Nucleus accumbens (tissue), 56 donors: ENCODE measurements at places on chromosomes 3 and 15.

GRCh38 chr15:98369081-98369716 is 279.1 kb upstream of the IGF1R start:
- DNase-seq = no peak

DNA sequence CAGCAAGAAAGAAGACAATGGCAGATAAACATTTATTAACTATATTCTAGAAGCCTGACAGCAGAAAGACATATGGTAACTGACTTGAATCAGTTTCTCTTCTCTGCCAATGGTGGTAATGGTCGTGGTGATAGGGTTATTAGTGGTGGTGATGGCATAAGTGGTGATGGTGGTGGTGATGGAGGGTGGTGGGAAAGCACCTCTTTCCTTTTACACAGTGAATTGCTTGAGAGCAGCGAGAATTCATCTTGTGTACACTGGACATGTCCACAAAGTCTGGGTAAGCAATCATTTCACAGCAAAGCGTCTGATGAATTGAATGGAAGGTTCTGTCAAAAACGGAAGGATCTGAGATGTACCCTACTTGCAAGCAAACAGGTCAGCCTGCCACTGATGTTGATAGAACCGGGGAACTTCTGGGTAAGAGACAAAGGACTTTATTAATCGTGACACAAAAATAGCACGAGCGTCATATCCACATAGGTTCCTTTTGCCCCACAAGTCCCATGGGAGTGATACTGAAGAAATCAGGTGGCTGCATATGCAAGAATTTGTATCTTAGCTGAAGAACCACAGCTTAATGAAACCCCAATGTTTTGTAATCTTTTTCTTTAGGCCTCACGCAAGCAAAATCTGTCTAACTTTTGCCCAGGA is 23.5 kb upstream of the TBC1D5 start:
- DNase-seq = no peak

DNA sequence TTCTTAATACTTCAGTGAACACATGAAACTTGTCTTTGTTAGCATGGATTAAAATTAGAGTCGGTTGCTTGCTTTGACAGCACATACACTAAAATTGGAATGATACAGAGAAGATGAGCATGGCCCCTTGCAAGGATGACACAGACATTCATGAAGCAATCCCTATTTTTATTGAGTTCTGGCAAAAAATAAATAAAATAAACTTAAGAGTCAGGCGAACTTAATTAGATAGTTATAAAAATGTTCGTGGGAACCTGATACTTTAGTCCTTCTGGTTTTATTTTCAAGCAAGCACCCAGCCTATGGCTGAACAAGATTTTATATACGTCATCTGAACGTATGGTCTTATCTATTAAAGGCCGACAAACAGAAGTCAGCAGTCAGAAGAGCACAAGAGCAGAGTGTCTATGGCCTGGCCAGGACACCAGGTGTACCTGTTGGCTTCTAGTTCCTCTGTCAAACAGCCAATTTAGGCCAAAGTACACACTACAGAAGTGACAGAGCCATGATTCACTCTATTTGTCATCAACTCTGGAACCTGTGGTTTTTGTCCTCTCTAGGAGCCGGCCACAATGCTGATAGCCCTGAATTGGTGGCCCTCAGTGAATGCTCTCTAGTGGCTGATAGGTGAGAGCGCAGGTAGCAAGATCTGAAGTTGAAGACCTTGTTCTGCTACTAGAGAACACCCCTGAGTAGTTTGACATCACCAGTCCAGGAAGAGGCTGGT is 64.3 kb downstream of the LEO1 start:
- no peak for DNase-seq

DNA sequence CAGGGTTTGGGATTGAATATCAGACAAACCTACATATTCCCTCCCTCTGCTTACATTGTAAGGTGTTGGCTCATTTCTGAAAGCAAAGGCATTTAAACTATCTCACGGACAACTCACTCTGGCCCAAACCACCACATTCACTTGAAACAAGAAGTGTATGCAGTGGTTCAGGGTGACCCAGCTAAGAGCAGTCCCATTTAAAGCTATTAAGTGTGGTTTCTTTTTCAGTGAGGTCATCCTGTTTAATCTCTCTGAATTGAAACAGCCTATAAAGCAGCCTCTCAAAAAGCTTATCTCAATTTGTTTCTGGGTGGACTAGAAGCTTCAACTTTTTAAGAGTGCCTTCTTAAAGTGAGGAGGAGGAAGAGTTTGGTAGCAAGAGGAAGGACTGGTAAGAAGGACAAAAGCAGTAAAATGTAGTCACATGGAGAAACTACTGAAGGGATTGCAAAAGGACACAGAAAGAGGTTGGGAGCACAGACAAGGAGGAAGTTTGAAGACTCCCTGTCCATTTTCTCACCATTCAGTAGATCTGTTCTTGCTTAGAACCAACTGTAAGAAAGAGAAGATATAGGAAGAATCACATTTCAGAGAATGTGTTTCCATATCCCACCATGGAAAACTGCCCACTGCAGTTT is 151.6 kb downstream of the TMCO5A start:
- no peak for DNase-seq

GRCh38 chr15:40739047-40739446 is 16.0 kb downstream of the RMDN3 start:
- DNase-seq = no peak

DNA sequence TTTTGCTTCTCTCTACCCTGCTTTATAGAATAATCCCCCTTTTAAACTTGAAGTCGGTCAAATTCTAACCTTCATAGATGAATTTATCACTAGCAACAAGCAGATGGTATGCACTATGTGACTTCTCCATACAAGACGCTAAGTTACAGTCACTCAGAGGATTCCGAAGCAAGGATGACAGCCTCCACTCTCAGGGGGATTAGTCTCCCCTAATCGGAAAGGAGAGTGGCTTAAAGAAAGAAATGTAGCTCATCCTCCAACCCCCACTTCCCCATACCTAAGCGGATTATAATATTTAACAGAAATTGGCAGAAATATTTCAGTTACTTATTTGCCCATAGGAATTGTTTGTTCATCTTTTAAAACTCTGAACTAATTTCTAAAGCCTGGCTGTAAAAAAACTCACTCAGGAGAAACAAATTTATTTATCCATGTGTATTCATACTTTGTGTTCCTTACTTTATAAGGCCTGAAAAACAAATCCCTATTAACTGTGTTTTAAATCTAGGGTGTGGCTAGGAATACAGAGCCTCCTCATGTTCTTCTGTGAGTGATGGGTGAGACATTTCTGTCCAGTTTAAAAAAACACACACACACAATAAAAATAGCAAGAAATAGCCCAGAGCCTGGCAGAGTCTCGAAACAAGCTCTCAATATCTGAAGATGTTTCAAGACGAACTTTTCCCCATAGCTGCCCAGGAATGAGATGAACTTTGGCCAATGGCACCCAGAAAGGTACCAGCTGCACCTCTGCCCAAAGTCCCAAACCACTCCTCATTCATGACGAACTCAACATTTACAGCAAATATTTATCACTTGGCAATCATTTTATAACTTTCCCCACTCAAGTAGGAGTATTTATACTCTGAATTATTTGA is 18.7 kb downstream of the SIAH2 start:
- no peak for DNase-seq

GRCh38 chr3:73557986-73558726 is 66.6 kb downstream of the PDZRN3 start:
- no peak for DNase-seq

DNA sequence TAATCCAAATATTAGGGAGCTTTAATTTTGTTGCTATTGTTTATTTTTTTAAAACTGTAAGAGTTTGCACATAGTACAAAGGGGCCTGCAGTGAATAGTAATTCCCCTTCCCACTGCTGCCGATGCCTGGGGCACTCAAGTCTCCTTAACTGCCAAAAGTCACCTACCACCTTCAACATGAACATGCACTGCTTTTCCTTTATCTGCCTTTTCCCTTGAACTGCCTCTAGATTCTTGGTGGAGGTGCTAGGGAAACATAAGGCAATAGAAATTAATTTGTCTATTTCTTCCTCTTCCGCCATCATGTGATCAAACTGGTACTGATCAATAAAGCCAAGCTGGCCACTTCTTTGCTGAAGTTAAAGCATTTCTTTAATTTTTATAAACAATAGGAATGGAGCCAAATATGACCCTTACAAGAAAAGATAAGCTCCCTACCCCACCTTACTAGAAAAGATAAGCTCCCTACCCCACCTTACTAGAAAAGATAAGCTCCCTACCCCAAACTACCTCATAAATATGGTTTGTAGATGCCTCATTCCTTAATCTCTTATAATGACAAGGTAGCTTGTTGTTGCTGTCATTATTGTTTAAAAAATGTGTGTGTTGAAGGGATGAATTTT is 17.4 kb upstream of the ACAP2 start:
- DNase-seq = no peak

DNA sequence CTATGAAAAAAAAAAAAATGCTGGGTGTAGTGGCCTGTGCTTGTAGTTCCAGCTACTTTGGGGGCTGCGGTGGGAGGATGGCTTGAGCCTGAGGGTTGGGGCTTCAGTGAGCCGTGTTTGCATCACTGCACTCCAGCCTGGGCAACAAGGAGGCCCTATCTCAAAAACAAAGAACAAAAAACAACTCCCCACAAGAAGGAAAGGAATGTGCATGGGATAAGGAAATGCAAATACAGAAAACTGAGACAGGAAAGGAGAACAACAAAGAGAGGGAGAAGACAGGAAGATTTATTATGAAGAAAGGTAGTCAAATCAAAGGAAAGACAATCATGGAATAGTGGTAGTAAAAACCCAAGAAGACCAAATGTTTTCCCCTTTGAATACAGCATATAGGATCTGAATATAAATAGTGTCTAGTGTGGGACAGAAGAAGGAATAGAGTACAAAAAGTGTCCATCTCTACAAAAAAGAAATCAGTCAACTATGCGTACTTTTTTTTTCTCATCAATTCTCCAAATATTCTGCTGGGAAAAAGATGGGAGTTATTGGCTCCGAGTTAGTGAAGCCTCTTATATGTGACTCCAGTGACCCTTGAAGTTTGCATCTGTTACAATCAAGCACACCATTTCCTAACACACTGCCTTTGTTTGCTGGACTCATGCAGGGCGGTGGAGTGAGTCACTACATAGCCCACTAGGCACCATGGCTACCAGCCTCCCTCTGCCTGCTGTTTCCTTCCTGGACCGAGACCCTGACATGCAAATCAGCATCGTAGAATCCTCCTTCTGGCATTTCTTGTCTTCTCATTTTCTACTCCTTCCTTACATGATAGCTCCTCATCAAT is 101.2 kb upstream of the PTX3 start:
- DNase-seq = peak; percentile 40

GRCh38 chr3:156615592-156616173 is 58.7 kb upstream of the TIPARP start:
- DNase-seq = no peak

DNA sequence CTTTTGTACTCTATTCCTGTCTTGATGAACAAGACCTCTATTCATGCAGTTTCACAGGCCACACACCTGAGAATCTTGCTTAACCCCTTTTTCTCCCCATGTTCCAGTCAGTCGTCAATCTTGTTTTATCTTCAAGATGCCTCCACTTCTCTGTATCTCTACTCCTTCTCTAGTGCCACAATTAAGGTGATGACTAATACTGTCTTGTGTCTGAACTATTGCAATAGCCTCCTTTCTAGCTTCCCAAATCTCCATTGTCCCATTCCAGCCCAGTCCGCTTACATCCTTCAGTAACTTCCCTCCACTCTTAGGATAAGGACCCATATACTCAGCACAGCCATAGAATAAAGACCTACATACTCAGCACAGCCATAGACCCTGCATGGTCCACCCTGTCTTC is 24.7 kb downstream of the CHST14 start:
- DNase-seq = no peak

GRCh38 chr3:192090586-192090985 is 629.6 kb downstream of the PYDC2 start:
- DNase-seq = no peak

- no peak for DNase-seq
These were observed 152.8 kb upstream of the TBL1XR1 start for GRCh38 chr3:177350121-177350520.

GRCh38 chr3:196502775-196503195 is 783 bp downstream of the RNF168 start:
- DNase-seq = peak; percentile 18

- DNase-seq = no peak
These were observed 176.8 kb downstream of the MEGF11 start for GRCh38 chr15:66076591-66077319.

DNA sequence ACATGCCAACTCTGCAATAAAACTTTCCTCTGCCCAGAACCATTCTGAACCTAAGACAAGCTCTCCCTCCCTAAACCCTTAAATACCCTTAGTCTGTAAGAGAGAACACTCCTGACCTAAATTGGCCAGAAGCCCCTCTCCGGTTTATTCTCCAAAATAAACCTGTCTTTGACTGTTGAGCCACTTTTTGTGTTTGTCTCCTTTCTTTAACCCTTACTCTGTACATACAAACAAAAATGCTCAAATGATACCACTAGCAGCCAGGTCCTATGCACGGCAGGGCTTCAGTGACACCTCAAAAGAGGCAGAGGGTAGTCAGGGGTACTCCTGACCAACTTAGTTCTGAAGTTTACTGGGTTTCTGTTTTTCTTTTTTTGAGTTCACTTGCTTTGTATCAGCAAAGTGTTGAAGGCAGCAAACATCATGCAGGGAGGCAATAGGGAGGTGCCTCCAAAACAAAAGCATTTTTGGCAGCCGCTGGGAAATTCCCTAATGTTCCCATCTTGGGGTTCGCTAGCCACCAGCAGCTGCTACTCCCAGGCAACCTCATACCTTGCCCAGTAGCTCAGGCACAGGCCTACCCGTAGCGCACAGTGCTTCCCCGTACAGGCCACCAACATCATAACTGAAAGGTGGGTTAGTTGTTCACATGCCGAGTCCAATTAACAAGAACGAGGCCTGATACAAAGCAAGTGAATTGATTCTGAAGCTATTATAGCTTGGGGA is 62.9 kb upstream of the GCNT3 start:
- DNase-seq = no peak

GRCh38 chr15:58875343-58875742 is 58.1 kb downstream of the SLTM start:
- no peak for DNase-seq

- DNase-seq = no peak
These were observed 12.0 kb downstream of the SPPL2A start for GRCh38 chr15:50753463-50753862.

DNA sequence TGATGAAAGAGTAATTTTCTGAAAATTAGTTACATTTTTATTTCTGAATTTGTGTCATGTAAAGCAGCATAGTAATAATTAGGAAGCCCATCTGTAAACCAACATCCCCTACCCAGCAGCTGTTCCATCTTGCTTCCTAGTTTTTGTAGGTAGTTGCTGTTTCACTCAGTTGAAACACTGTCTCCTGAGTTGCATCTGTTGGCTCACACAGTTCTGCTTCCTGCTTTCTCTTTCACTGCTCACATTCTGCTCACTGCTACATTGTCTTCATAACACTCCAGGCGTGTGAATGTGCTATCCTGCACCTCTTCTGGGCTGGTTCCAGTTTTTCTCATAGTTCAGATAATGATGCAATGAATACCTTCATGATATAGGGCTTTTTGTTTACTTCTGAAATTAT is 123.4 kb downstream of the EPHB1 start:
- no peak for DNase-seq
